ENCODE measurements at places on chromosomes 3 and 15. TPM values are rescaled to one million over a fixed set of nuclear protein-coding genes. Genes with fewer than 3 reads are reported as not detected.
A peak's percentile ranks its signal among the peaks of the same experiment; 100 is the strongest.

GRCh38 chr15:94234300-94234699 is 2.9 kb downstream of the MCTP2 start:
- no peak for DNase-seq

DNA sequence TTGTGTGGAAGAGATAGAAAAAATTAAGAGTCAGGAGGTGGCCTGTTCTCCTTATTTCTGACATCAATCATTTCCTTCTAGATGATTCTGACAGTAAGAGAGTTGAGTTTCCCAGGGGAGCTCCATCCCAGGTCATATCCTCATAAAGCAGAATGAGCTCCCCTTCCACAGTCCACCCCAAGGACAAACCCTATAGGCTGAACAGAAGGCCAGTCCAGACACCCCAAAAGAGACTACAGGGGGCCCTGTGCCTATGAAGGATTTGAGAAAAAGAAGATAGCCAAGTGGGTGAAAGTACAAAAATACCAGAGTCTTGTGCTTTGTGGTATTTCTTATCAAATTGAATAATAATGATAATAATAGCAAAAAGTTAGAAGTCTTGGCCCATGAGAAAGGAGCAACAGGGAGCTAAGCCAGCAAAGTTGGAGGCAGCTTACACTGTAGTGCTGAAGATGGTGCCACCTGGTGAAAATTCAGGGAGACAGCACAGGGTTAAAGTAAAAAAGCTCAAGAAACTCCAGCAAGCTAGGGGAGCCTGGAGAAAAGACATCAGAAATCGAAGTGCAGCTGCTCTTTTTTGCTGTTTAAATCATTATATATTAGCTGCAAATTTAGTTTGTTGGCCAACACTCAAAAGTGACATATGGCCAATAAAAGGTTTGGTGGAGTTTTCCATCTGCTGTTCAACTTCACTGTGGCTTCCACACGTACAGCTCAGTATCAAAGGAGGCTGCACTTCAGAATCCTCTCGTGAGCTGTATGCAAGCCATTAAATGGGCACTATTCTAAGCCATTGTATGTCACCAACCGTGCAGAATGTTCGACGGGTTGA is 35.8 kb upstream of the SLC24A5 start:
- DNase-seq: no peak

DNA sequence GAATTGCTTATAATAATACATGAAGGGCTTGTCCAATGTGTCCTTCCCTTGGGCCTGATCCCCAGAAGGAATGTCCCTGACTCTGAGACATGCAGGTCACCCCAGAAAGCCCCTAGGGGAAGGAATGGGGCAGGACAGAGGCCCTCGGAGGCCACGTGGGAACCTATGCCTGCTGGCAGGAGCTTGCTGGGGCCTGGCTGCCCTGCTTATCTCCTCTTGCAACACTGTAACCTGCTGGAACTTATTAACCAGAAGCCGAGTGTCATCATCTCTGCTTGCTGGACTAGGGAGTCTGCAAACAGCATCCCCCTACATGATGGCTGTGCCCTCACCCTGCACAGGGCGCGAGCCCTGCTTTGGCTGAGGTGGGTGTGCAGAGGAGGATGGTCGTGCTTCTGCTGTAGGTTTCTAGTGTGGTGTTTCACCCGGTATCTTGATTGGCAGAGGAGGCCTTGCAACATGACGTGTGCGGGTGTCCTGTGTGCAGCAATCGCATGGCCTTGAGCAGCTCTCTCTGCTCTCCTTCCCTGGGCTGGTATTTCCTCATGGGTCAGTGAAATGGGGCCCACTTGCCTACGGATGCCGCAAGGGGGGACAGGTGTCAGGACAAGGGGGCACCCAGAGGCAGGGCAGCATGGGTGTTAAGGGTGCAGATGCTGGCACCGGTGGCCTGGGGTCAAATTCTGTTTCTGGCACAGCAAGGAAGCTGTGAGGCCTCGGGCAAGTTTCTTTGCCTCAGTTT is 5.0 kb downstream of the CHST13 start:
- no peak for DNase-seq

GRCh38 chr15:46622851-46623250 is 988.0 kb downstream of the SQOR start:
- DNase-seq: no peak

DNA sequence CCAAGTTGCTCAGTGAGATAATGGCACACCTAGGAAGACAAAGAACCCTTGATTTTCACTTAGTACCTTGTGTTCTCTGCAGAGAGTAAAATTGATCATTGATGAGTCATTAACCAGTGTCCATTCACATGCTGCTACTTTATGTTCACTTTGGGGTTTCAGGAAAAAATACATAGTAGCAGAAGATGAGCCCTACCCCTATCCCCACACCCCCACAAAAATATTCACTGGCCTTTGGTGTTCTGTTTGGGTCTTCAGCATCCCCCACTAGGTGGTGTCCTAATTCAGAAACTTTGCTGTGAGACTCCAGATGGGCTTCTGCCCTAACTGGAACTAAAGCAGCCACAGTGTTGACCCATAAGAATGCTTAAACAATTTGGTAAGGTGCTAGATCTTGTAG is 178.8 kb downstream of the KLHL25 start:
- no peak for DNase-seq

- DNase-seq: no peak
These were observed 51.9 kb downstream of the CTDSPL2 start for GRCh38 chr15:44479343-44479742.

- no peak for DNase-seq
These were observed 187.5 kb downstream of the NAALADL2 start for GRCh38 chr3:175046601-175047000.

- DNase-seq: peak; percentile 42
These were observed 363.6 kb downstream of the NLGN1 start for GRCh38 chr3:173761161-173761560.

GRCh38 chr15:33380406-33380805 is 69.6 kb downstream of the RYR3 start:
- no peak for DNase-seq

- no peak for DNase-seq
These were observed 250.3 kb downstream of the CBLB start for GRCh38 chr3:105618556-105618955.

- peak; percentile 20 for DNase-seq
These were observed 2.9 kb downstream of the NR2F2 start for GRCh38 chr15:96333131-96334016.

GRCh38 chr3:126956361-126956760 is 26.6 kb upstream of the PLXNA1 start:
- no peak for DNase-seq

GRCh38 chr3:52277972-52278509 is 408 bp downstream of the WDR82 start:
- DNase-seq: peak; percentile 72

DNA sequence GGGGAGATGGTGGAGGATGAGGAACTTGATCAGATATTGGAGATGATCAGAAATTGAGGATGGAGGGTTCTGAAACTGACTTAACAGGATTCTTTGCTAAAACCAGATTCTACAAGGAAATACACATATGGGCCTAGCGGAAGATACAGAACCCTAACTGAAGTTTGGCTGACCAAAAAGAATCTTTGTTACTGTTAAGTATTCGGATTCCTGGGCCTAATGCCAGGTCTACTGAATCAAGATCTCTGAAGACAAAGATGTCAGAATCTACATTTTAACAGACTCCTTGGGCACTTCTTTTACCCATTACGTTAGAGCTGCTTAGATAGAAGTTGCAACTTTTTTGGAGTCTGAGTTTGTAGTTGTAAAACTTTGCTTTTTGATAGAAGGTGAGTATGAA is 137.7 kb downstream of the FNDC3B start:
- DNase-seq: no peak

- DNase-seq: no peak
These were observed 119.7 kb downstream of the SST start for GRCh38 chr3:187550446-187550845.

GRCh38 chr3:16412192-16412800 is 101.2 kb downstream of the RFTN1 start:
- no peak for DNase-seq

DNA sequence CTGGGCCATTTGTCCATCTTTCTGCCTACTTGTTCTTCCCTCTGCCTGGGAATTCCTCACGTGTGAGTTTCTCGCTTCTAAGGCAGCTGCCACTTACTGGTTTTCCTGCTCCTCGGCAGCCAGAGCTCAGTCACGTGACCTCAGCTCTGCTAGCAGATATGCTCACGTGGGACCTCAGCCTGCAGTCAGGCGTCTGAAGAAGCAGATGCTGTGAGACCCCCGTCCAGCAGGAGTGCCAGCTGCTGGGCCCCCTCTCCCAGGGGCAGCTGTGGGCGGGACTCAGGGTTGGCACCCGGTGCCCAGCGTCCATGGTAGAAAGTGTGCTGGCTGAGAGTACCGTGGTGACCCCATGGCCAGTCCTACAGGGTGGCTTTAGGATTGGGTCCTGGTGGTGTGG is 161.3 kb upstream of the TLE3 start:
- peak; percentile 34 for DNase-seq

GRCh38 chr3:196163666-196164493 is 47.3 kb downstream of the ZDHHC19 start:
- peak; percentile 69 for DNase-seq

GRCh38 chr3:157918402-157918801 is 187.8 kb downstream of the SHOX2 start:
- no peak for DNase-seq

DNA sequence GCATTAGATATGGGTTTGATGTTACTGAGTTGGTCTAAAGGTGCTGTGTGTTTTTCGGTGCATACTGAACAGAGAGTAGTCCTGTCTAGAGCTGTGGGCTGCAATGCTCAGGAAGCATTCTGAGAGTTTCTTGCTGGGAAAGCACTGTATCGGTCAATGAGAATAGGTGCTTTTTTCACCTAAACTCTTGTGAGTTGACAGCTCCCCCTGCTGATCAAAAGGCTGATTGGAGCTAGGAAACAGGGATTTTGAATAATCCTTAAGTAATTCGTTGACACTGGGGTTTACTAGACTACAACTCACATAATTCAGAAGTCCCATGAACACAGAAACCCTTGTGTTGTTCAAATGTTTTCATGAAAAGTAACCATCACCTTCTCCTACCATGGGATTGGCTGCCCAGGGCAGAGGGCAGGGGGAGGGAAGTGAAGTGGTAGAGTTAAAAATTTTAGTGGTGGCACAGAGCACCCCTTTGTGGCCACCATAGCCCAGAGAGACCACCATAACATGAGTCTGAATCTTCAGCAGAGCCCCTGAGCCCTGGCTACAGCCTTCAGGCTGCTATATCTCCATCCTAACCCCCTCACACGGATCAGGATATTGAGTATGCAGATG is 13.0 kb upstream of the MANF start:
- peak; percentile 64 for DNase-seq

DNA sequence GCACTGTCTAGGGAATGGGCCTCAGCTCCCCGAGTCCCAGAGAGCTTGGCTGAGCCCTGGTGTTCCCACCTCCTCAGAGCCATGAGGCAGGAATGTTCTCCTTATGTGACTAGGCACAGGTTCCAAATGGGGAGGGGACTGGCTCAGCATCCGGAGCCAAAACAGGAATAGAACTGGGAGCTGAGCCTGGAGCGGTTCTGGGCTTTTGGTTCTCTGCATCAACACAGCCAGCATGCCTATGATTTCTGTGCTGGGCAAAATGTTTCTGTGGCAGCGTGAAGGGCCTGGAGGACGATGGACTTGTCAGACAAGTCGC is at the start of gene FAM131A:
Gene FAM131A (plus strand): TSS at position 202 of the 316 bp plus-strand sequence. CDS start 31 bp downstream, at position 233.
- peak; percentile 81 for DNase-seq

GRCh38 chr15:92677999-92678398 is 22.4 kb upstream of the FAM174B start:
- DNase-seq: no peak

- no peak for DNase-seq
These were observed 28.6 kb upstream of the C3orf80 start for GRCh38 chr3:160196511-160197104.

- DNase-seq: no peak
These were observed 42.3 kb downstream of the CPN2 start for GRCh38 chr3:194308601-194309449.

DNA sequence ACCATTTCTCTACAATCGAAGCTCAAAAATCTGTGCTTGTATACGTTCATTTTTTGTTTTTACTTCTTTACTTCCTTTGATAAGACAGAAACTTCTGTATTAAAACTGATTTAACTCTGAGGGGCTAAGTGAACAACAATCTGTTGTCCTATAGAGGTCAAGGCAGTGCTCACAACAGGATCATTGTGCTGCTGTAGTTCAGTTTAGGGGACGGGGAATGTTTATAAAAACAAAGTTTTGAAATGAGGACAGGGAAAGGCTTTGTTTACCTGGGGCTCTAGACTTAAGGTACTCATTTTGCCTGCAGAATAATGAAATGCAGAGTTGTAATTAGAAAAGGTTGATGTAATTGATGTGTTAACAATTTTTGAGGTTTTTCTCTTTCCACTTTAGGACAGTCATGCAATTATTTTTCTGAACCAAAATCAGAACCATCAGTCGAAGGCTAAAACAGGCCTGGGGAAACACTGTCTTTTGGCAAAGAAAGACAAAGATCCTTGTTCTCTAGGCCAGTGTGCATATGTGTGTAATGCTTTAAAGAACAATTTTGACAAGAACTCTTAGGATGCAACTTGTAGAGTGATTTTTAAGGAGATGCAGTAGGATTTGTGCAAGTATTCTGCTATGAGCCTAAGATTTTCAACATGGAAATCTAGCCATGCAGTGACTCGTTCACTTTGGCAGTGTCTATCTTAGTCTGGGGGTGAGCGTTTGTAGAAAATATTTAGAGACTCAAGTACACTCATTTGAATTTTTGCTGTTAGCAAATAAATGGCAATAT is 165.2 kb downstream of the PGPEP1L start:
- DNase-seq: no peak

- peak; percentile 67 for DNase-seq
These were observed 42.5 kb downstream of the TPRA1 start for GRCh38 chr3:127547761-127548605.

DNA sequence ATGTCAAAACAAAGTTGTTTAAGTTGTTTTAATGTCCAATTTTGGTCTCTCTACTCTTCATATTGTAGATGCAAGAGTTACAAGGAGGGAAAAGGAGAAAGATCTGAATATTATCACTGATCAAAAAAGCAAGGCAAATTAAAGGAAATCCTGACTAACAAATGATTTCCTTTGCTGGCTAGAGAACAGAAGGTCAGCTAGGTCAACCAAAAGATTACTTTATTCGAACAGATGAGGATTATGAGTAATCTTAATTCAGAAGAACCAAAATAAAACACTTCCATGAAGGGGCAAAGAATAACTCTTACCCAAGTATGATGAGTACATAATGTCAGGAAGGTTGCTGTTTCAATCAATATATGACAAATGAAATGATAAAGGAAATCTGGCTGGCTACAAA is 33.8 kb downstream of the CPNE4 start:
- no peak for DNase-seq

The TM4SF1 gene
- 22.4 TPM for total RNA-seq

The FGD5 gene
- 4.7 TPM for total RNA-seq
